ENCODE measurements at places on chromosomes 12 and 14.

DNA sequence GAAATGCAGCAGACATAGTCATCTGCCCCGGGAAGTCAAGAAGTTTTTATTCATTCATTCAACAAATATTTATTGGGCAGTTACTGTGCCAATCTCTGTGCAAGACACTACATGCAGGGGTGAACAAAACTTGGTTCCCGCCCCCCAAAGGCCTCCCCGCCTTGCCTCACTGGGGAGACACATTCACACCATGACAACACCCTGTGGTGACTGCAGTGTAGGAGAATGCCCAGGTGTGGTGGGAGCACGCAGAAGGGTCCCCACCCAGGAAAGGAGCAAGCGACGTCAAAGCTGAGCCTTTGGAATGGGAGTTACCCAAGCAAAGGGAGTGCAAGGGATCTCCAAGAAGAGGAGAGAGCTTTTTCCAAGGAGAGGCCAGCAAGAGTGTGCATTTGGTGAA is 1.6 kb upstream of the AQP6 start:
- no peak for DNase-seq

DNA sequence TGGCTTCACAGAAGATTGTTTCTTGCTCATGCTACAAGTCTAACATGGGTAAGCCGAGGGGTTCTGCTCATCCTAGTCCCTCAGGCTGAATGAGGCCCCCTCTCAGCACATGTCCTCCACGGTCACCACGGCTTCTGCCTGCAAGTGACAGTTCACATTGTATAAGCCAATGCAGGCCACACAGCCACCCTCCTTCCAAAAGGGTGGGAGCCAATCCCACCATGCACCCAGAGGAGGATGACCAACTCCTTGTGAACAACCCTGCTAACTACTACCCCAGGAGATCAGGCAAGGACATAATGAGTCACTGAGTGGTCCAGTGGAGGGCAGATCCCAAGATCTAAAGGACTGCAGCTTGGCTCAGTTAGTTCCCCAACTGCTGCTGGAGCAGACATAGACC is 6.1 kb downstream of the SPRING1 start:
- no peak for DNase-seq

- no peak for DNase-seq
Observed at GRCh38 chr14:93105362-93105761, 10.4 kb downstream of the ITPK1 start.

GRCh38 chr12:113537751-113538087 is 66.0 kb upstream of the LHX5 start:
- DNase-seq: no peak

DNA sequence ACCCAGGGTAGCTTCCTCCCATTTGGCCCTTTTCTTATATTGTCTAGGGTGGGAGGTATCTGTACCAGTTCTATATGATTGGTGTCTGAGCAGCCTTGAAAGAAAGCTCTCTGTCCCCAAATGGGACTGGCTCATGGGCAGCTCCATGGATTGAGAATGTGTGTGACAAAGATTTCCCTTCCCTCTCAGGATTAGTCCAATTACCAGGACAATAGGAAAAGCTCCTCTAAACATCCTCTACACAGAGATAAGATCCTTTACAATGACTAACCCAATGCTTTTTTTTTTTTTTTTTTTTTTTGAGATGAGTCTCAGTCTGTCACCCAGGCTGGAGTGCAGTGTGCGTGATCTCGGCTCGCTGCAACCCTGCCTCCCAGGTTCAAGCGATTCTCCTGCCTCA is 112.1 kb downstream of the SLC35F4 start:
- no peak for DNase-seq

DNA sequence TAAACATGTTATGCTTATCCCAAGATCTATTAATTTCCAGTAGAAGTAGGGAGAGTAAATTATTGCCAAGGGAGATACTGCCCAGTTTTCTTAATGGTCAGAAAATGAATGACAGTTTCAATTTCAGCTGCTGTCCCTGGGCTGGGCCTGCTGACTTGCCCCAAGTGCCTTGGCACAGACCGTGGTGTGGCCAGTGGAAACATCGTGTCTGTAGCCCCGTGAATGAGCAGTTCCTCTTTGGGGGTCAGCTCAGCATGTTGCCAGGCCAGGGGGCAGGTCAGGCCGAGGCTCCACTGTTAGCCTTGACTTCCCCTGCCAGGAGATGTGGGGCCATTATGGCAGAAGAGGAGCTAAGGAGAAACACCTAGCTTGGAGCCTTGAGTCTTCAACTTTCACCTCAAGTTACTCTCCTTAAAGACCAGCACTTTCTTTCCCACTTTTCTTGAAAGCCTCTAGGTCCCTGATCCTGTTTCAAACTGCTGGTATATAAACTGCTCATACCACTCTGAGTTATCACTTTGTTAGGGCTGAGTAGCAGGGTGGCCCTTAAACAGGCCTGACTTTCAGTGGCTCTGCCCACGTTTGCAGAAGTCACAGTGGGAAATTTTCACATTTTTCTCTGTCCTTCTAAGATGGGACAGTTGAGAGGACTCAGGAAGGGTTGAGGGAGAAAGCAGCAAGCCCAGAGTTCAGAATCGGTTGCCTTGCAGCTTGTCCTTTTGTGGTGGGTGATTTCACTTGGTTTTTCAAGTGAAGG is 73.2 kb downstream of the SUSD6 start:
- DNase-seq: no peak

DNA sequence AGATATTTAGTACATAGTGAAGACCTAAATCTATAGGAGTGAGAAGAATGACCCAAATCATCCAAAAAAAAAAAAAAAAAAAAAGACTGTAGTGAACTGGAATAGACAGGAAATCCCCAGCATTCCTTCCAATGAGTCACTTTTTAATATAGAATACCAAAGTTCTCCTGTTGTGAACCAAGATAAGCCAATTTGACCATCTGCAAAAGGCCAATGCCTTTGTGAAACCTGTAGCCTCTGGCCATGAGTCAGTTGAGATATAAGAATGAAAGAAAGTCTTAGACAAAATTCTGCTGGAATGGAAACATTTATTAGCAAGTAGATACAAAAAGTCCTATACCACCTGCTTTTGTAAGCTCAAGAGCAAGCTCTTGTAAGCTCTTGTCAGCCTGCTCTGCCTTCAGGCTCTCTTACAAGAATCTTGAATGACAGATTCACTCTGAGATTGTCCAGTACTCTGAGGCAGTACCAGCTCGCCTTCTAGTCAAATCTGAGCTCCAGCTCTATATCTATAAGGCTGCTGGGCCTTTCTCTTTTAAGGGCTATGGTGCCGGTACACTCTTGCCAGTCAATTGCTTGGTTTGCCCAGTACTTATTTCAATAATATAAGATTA is 243.0 kb upstream of the TMTC1 start:
- DNase-seq: no peak

- DNase-seq: no peak
Observed at GRCh38 chr14:27056586-27056985, 458.8 kb upstream of the NOVA1 start.

DNA sequence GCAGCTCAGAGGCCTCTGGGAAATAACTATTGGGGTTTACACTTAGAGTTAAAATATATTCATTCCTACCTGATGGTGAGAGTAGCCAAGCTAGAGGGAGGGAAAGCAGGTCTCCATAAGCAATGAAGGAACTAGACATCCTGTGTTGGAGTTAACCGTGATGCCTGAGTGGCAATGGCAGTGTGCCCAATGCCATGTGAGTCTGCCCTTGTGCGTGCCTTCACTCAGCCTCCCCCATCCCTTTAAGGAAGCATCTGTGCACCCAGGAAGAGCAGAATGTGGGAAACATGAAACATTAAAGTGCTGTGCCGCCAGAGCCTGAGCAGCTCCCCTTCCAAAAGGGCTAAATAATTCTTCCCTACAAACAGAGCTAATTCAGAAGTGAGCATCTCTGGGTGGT is 76.3 kb downstream of the COX16 start:
- no peak for DNase-seq

- no peak for DNase-seq
Observed at GRCh38 chr14:95935228-95935822, 58.7 kb downstream of the TUNAR start.

GRCh38 chr12:52132754-52133161 is 53.3 kb downstream of the SMIM41 start:
- DNase-seq: no peak

- DNase-seq: no peak
Observed at GRCh38 chr12:47160316-47161244, 80.8 kb upstream of the AMIGO2 start.

DNA sequence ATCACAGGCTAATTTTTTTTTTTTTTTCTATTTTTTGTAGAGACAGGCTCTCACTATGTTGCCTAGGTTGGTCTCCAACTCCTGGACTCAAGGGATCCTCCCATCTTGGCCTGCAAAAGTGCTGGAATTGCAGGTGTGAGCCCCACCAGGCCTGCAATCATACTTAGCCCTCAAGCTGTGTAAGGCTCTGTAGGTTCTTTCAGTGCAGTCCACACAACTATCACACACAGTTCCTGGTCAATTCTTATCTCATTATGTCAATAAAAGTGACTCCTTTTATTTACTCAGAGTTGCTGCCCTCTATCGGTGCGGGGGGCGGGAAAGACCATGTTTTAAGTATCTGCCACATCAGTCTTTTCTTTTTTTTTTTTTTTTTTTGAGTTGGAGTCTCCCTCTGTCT is 29.0 kb downstream of the SLC2A3 start:
- DNase-seq: peak; percentile 17

DNA sequence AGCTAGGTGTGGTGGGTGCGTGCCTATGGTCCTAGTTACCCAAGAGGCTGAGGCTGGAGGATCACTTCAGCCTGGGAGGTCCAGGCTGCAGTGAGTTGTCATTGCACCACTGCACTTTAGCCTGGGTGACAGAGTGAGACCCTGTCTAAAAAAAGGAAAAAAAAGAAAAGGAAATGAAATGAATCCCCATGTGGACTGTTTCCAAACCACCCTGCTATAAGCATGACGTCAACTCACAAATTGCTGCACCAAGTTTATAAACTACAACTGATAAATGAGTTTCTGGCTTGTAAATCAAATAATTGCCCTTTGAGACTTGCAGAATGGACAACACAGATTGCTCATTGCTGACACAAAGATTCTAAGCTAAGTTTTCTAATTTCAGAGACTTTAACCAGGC is 51.0 kb upstream of the STK38L start:
- DNase-seq: no peak

- DNase-seq: no peak
Observed at GRCh38 chr12:15546102-15546701, 223.9 kb downstream of the PTPRO start.

GRCh38 chr12:32331133-32331532 is 68.2 kb upstream of the FGD4 start:
- DNase-seq: no peak

DNA sequence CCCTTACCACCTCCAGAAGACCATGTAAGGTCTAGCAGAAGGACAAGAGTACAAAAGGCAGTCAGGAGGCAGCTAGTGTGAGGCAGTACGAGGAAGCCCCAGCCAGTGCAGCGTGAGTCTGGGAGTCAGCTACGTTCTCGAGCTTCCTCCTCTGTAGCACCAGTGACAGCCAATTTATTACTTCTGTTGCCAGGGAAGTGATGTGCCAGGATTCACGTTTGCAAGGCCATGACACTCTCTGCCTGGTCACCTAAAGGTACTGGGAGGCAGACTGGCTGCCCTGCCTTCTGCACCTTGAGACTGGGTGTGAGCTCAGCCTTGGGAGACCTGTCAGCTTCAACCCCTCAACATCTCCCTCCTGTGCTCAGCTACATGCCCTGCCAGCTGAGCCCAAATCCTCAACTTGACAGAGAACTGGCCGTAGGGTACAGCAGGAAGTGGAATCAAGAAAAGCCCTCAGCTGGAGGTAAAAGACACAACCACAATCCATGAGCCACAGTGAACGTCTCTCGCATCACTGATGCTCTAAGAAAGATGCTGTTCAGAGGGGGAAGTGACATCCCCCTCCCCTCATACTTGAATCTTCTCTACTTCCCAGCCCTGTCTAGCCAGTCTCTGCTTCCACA is 182.5 kb upstream of the RGS6 start:
- DNase-seq: no peak

- no peak for DNase-seq
Observed at GRCh38 chr14:103105580-103106150, 11.1 kb downstream of the EXOC3L4 start.

- DNase-seq: no peak
Observed at GRCh38 chr12:70258605-70259403, 15.6 kb downstream of the CNOT2 start.

GRCh38 chr12:132908145-132909029 is 21.0 kb upstream of the CHFR start:
- peak; percentile 92 for DNase-seq

DNA sequence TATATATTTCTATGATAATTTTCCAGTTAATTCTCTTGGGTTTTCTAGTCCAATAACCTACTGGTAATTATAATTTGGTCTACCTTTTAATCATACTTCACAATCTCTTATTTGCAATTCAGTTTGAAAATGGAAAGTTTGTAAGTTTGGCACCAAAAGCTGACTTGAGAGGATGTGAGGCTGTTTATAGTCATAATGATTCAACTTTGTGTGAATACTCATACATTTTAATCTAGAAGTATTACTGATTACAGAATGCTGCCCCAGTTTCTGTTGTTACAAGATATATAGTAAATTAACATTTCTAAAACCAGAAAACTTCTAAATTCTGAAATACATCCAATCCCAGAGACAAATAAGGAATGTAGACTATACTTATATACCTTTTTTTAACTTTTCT is 158.2 kb downstream of the SLC38A4 start:
- DNase-seq: no peak

- DNase-seq: no peak
Observed at GRCh38 chr12:14211947-14212387, 153.5 kb upstream of the ATF7IP start.

DNA sequence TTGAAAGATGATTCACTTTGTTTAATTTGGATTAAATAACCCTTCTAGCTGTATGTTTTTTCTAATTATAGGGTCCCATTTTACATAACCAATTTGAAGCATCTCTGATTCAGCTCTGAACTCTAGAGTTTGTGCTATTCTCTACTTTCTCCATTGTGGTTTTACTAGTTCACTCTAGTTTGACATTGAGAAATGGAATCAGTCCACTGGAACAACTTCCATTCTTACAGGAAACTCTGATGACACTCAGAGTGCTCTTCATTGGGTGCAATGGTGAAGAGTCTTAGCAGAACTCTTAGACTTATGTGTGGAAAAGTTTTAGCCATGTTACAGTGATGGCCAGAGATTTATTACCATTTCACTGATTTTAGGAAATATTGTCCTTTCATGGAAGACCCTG is 140.7 kb downstream of the DYRK2 start:
- no peak for DNase-seq

- no peak for DNase-seq
Observed at GRCh38 chr14:104265918-104266630, 127.7 kb downstream of the KIF26A start.

GRCh38 chr12:2380946-2381345 is 328.2 kb downstream of the CACNA1C start:
- no peak for DNase-seq

DNA sequence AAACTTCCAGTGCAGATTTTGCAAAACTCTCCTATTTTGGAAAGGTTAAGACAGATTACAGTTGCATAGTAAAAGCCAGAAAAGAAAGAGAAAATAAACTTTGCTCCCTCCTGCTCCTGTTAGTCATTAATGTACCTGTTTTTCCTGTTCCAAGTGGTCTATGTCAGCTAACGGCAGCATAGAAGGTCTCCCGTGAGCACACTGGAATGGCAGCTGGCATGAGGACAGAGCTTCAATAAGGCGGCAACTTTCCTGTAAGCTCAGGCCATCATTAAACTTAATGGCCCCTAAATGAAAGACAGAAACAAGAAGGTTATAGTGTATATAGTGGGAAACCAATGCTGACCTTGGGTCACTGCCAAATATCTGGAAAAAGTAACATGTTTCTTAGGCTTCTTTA is 16.0 kb downstream of the EIF2B2 start:
- no peak for DNase-seq

GRCh38 chr12:67426067-67426466 is 156.9 kb downstream of the CAND1 start:
- DNase-seq: no peak
